ENCODE measurements at places on chromosomes 5 and 9.

DNA sequence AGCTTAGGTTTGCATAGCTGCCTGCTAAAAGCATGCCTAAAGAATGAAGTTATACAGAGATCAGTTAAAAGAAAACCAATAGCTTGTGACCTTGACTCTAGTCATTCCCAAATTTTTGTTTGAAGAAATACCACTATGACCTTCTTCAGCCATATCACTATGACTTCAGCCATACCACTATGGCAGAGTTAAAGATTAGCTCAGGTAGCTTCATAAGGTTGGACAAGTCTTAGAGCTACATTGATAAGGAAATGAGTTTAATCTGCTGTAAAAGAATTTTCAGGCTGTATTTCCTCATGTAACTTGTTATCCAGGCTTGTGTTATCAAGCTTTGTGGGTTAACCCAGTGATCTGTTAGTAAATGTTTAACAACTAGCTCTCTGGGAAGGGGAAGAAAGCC is 30.7 kb downstream of the C6 start:
- DNase-seq, result no peak

DNA sequence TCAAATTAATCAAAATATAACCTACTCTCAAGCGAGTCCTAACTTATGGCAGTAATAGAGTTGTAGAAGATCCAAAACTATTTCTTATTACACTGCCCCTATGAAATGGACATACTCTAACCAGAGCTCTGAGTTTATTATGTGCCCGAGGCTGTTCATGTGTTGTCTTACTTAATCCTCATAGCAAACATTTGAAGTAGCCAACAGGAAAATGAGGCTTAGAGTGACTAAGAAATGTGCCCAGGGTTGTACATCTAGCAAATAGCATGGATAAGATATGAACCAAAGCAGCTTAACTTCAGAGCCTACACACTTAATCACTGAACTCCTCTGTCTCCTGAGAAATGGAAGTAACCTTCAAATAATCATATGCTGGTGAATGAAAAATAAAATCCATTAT is 1551.7 kb downstream of the MAT2B start:
- DNase-seq, result no peak

GRCh38 chr5:138890644-138891043 is 15.5 kb upstream of the LRRTM2 start:
- DNase-seq, result no peak

- DNase-seq, result no peak
These were observed 11.2 kb upstream of the SEMA4D start for GRCh38 chr9:89508951-89509615.
